ENCODE measurements at places on chromosomes 1 and 21. TPM values are rescaled to one million over a fixed set of nuclear protein-coding genes. Genes with fewer than 3 reads are reported as not detected.

DNA sequence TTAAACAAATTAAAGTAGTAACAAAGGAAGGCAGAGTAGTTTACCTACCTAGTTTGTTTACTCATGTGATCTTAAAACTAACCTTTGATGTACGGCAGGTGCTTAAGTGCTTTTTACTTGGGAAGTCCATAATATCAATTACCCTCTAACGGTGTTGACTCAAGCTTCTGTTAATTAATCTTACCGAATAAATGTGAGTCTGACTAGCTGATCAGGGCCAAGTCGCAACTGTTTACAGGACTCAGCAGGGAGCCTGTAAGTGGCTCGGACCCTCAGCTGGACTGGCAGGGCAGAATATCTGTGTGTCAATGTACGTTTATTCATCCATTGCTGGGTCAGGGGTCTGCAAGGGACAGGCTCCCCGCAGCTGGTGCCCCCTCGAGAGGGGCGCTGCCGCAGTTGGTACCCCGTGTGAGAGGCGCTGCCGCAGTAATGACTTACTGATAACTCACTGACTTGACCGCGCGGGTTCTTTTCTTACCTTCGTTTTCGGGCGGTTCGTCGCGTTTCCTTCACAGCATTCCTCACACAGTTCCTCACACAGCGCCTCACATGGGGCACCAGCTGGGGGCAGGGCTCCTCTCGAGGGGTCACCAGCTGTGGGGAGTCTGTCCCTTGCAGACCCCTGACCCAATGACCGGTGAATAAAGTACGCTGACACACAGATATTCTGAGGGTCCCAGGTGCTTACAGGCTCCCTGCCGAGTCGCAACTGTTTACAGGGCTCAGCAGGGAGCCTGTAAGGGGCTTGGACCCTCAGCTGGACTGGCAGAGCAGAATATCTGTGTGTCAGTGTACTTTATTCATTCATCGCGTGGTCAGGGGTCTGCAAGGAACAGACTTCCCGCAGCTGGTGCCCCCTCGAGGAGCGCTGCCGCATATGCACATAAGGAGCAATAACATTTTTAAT lies 3.0 kb downstream of the FMO1 start:
- peak; percentile 57 for DNase-seq

DNA sequence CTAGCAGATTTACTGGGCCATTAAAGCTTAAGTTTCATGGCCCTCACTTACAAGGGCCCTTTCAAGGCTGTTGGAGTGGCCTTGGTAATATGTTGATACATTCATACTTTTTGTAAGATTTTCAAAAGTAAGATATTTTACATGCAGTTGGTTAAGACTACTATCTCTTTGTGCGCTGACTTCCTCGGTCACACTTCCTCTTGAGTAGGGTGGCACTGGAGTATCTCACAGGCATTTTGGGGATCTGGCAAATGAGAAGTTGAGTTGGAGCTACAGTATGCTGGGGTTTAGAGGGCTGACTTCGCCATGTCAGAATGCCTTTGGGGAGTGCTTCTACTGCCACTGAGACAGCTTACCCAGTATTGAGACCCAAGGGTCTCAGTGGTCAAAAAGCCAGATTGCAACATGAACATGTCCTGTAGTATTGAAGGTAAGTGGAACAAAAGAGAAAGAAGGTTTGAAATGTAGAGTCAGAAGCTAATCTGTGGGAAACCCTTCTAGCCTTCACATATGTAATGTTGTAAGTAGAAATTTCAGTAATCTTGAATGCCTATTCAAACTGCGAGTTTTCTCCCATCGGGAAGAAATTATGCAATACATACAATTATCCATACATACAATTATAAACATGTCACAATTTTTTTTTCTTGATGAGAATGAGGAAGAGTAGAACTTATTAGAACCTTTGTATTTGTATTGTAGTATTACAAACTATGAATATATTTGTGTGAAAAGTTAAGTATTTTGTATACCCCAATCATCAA lies 32.3 kb upstream of the RALGPS2 start:
- no peak for DNase-seq

GRCh38 chr1:76300556-76300955 lies 226.0 kb downstream of the ST6GALNAC3 start:
- DNase-seq, result no peak

- peak; percentile 47 for DNase-seq
Observed at GRCh38 chr1:205812271-205812877, 624 bp downstream of the SLC41A1 start.

Gene ROR1
- total RNA-seq, result 9.0 TPM

- no peak for DNase-seq
Observed at GRCh38 chr1:206716870-206717673, 32.4 kb downstream of the MAPKAPK2 start.

Gene DLGAP3
- total RNA-seq, result 0.10 TPM

DNA sequence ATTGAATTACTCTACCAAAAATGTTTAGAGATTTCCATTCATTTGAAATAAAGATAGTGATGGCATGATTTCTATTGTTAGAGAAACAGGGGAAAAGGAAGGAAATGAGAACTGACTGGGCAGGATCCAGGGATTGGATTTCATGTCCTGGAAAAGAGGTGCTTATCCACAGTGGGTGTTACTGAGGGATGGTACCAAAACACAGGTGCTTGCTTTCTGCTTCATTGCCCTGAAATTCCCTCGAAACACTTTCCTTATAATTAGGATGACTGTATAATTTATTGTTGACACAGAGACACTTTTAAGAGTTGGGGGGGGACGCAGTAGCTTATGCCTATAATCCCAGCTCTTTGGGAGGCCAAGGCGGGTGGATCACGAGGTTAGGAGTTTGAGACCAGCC lies 185.0 kb upstream of the KCNK2 start:
- no peak for DNase-seq

Gene C4BPA
- not detected for total RNA-seq

DNA sequence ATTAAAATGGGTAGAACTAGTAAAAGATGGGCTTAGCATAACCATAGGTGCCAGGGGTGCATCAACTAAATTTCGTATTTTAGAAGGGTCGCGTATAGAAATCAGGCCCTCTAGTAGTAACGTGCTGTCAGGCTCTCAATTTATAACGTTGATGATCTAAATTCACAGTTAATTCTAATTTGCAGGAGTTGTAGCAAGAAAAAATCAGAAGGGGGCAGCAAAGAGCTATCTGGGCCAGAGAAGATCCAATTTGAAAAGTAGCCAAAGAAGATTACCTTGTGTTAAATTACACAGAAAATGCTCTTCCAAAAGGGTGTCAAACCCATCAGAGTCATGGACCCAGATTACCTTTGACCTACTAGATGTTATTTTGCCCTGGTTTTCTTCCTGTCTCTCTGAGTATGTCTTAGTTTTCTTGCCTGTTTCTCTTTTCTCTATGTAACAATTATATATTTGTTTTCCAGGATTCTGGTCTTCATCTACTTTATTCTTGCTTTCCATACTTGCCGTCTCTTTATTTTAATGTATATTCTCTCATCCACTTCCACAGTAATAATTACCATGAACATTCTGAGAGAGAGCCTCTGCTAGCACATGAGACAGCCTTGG lies 1030.9 kb downstream of the AMY1C start:
- DNase-seq, result no peak

- no peak for DNase-seq
Observed at GRCh38 chr1:12553963-12554362, 64.0 kb downstream of the DHRS3 start.

Gene MGST3
- total RNA-seq, result 648 TPM

DNA sequence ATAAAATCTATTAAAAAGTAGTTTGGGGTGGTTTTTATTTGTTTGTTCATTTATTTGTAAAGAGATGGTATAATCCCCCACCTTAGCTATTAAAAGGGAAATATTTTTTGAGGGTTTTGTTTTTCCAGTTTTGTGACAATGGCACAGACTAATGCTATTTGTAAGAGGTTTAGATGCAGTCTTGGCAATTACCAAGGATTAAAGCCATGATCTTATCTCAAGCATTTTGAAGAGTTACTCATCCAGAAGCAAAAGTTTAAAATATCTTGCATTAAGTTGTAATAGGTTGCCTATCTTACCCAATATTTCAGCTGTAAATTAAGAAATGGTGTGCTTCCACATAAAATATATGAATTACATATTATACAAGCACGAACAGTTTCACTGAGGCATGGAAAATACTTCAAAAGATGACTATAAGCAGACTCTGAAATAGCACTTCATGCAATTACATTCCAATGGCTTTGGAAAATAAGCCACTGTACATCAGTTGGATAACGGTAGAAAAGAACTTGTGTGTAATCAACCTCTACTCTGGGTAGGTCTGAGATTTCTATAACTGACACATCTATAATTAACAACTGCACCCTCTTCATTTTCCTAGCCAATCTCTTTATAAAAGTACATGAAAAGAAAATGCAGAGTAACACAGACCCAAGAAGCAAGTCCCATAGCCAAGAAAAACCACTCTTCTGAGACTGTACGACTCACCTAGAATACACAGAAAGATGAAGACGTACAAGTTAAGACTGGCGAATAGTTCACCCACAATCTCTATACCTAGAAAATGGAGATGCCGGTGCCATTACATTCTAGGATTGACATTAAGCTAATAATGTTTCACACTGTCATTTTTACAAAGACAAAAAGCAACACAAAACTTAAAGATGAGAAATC lies 95.2 kb downstream of the PTPN14 start:
- no peak for DNase-seq

Gene FCGR2B
- total RNA-seq, result 12.6 TPM

Gene ALPL
- 13.1 TPM for total RNA-seq

- peak; percentile 88 for DNase-seq
Observed at GRCh38 chr21:45302082-45303061, 14.7 kb upstream of the POFUT2 start.

All from left ventricle myocardium superior (tissue), 1 donor.